NCI-H1092 treated with DMSO at 0.1 percent for 48 hours (cell line): ENCODE measurements at places on chromosomes 5 and 9.

DNA sequence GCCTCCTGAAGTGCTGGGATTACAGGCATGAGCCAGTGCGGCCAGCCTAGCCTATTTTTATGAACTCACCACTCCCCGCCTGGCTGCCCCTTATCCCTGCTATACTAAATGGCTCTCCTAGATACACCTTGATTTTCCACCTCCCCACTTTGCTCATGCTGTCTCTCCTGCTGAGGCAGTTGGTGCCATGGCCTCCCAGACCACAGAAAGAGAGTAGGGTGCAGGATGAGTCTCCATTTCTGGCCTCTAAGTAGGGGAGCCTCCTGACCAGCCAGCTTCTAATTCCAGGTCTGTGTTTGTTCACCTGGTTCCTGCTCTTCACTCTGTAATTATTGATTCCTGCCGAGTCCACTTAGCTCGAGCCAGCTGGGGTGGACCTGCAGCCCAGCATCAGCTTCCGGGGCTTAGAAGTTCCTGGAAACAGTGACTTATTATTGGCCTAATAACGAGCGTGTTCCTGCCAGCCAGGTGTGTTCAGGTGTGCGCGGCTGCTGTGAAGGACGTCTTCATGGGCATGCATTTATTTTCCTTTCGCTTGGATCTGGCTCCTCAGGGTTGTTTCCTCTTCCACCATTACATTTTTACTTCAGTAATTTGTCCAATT is 34.0 kb downstream of the ZNF618 start:
- DNase-seq, result peak; percentile 75

GRCh38 chr9:101739311-101739710 is 864 bp upstream of the GRIN3A start:
- no peak for DNase-seq

- DNase-seq, result no peak
Measured at GRCh38 chr9:129806061-129806460, 3.1 kb downstream of the TOR1B start.

GRCh38 chr9:98784831-98785806 is 11.2 kb downstream of the ANKS6 start:
- DNase-seq, result no peak

DNA sequence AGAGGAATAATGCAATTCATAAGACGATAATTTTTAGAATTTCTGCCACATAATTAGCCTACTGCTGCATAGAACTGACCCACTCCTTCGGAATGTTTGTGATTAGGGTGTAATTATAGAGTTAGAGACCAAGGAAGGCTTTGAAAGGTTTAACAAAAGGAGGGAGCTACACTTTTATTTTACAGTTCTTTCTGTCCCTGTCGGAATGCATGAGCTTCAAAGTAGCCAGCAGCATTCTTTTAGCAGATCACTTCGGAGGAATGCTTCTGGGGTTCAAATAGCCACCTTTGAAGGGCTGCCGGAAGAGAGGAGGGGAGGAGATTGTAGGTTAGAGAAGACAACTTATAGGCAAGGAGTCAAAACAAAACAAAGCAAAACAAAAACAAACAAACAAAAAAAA is 168.1 kb downstream of the GRIA1 start:
- DNase-seq, result no peak
